Small intestine (tissue), 16 donors: ENCODE measurements at places on chromosomes 16 and 17. TPM values are rescaled to one million over a fixed set of nuclear protein-coding genes. Genes with fewer than 3 reads are reported as not detected.
A peak's percentile ranks its signal among the peaks of the same experiment; 100 is the strongest.

XAF1 gene
- 7.8 TPM for polyA plus RNA-seq

MYLK3 gene
- 0.04 TPM for polyA plus RNA-seq

MYO15A gene
- 0.64 TPM for polyA plus RNA-seq

TNS4 gene
- 3.0 TPM for polyA plus RNA-seq

CALB2 gene
- 3.3 TPM for polyA plus RNA-seq

NPIPB6 gene
- polyA plus RNA-seq, result not detected

GPT2 gene
- polyA plus RNA-seq, result 7.2 TPM

DNA sequence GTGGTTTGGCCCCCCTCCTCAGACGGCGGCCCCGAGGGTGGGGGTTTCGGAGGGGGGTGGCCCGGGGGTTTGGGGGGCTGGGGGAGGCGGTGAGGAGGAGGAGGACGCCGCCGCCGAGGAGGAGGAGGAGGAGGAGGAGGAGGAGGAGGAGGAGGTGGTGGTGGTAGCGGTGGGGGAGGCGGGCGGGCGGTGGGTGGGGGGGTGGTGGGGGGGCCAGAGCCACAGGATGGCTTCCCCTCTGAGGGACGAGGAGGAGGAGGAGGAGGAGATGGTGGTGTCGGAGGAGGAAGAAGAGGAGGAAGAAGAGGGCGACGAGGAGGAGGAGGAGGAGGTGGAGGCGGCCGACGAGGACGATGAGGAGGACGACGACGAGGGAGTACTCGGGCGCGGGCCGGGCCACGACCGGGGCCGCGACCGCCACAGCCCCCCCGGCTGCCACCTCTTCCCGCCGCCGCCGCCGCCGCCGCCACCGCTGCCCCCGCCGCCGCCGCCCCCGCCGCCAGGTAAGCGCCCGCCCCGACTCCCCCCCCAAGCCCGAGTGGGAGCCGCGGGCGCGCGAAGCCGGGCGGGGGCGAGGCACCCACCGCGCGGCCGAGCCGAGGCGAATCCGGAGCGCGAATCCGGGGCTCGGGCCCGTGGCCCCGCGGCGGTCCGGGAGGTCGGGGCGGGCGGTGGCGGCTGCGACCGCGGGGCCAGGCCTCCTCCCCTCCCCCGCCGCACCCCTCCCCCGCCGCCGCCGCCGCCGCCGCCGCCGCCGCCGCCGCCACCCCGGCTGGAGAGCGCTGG, 3.8 kb upstream of the CHD3 start:
- no peak for DNase-seq

DNA sequence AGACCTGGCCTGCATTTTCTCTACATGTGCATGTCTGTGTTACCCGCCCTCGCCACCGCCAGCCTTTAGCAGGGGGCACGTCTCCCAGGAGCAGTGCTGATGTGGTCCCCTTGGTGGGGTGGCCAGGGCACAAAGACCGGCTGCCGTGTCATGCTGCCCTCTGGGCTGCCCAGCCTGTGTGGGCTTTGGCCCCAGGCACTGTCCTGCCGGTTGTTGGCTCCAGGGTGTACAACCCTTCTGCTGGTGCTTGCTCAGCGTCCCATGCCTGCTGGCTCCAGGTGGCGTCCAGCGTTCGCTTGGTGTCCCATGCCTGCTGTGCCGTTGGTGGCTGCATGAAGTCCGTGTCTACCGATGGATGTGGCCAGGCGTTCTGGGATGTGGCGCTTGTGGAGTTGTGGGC, 4.1 kb downstream of the BAIAP2 start:
- no peak for DNase-seq

GRCh38 chr17:82297714-82298537, 19.5 kb downstream of the CD7 start:
- peak; percentile 62 for DNase-seq

DNA sequence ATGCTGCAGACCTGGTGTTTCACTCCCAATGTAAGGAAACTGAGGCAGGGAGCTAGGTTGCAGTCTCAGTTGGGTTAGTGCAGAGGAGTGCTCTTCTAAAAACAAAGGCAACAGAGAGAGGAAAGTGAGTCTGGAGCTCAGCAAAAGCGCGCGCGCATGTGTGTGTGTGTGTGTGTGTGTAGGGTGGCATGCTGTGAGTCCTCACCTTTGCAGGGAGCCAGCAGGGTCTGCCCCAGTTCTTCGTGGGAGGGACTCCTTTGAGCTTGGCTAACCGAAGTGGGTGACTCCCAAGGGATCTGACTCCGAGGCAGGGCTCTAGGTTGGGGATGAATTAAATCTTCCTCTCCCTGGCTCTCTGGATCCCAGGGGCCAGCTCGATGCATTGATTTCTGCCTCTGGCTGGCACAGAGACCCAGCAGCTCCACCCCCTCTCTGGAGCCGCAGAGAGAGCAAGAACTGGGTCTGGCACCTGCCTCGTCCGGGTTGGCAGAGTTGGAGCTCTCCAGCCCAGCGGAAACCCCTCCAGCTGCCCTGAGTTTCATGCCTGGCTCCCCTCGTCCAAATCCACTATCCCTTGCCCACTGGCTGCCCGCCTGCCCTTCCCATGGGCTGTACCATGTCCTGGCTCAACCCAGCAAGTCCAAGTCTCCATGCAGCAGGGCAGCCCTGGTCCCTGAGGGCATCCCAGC, 1.3 kb upstream of the BTBD17 start:
- no peak for DNase-seq

GRCh38 chr17:48385319-48385718, 44.7 kb downstream of the SKAP1 start:
- DNase-seq, result no peak

- DNase-seq, result no peak
Measured at GRCh38 chr17:8227238-8227581, 16.8 kb upstream of the AURKB start.

- DNase-seq, result no peak
Measured at GRCh38 chr17:28760601-28761562, 17.1 kb downstream of the TRAF4 start.

DNA sequence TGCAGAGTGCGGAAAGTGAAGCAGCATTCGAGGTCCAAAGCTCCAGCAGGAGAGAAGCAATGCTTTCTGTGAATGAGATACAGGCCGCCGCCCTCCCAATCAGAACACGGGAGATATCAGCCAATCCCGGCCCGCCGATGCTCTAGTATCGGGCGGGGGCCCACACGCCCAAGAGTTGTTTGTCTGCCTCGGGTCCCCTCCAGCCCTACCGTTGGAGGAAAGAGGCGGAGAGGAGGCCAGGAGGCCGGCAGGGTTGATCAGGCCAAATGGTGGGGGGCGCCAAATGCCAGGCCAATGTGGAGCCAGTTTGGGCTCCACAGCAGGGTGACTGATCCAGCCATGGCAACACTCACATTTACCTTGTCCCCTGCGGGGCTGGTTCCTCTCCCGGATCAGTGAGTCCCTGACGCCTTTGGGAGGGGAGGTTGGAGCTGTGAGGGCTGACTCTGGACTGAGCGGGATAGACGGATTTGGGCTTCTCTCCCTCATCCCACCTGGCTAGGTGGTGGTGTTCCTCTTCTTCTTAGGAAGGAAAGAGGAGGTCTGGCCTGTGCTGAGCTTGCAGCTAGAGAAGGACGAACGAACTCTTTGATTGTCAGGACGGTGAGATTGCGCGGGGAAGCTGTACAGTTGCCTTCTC, 10.4 kb upstream of the CUEDC1 start:
- DNase-seq, result no peak

GRCh38 chr17:65055708-65056638, 567 bp downstream of the GNA13 start:
- DNase-seq, result peak; percentile 56

- no peak for DNase-seq
Measured at GRCh38 chr17:67032382-67032781, 12.0 kb upstream of the CACNG1 start.

- DNase-seq, result no peak
Measured at GRCh38 chr17:29190592-29191207, 10.5 kb upstream of the MYO18A start.

DNA sequence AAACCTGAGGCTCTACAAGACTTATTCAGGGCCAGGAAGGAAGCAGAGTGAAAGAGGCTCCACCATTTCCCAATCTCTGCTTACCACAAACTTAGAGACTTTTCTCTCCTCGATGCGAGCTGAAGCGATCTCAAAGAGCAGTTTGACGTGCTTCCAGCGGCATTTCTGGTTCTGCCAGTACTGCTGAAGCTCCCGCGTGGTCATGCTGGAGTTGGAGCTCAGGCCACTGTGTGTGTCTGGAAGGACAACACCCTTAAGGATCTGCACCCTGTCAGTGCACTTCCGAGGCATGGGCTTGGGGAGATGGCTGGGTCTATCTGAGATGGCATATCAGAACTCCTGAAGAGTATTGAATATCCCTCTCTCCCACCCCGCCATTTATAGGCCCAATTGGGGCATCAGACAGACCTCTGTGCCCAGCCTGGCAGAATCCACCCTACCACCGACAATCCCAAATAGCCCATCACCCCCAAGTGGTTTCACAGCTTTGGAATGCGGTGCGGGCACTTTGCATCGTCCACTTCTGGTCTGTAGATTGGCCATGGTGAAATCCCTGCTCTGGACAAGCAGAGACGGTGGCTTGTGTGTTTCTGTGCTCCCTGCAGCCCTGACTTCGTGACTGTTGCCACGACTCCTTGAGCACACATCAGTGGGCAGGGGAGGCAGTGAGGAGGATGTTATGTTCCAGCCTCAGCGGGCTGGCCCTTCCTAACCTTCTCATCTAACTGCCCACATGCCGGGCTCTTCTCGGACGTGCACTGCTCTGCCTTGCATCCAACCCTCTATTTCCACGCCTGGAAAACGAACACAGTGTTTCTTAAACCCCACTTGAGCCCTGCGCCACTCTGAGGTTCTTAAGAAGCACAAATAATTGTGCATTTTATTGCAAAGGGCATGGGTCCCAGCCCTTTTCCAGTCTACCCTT, 5.2 kb downstream of the SNX20 start:
- DNase-seq, result no peak

GRCh38 chr17:2688351-2689342, 22.9 kb downstream of the CLUH start:
- DNase-seq, result peak; percentile 20

DNA sequence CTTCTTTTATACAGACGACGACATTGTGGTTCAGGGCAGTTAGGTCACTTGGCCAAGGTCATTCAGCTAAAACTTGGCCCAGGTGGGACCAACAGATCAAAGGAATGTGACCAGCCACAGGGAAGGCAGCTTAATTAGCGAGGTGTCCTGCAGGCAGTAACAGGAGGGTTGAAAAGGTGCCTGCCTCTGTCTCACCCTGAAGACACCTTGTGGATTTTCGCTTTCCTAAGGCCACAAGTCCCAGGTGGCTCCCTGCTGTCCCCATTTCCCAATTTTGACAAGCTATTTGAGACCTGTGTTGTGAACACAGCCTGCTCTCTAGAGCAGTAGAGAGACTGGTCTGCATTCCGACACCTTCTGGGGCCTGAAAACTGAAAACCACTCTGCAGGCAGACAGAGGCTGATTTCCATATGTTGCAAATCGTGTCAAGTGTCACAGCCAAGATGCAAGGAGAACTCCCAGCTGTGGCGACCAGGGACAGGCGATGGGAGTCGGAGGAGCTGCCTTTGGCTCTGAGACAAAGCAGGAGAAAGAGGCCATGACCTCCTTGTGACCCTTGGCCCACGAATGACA, 593.1 kb upstream of the CDH5 start:
- DNase-seq, result no peak

DNA sequence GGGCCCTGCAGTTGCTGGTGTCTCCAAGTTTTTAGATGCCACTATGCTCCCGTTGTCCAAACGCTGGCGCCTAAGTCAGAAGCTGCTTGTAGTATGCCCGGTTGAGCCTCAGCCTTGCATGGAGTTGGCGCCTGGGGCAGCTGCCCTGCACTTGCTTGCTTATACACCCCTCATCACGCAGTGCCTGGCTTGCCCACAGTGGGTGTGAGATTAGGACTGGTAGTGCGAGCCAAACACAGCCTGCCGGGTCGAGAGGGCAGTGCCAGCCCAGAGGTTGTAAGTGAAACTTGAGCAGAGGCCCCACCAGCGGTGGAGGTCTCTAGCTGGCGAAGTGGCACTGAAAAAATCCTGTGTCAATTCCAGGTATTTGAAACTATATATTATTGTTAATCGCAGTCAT, 90.3 kb downstream of the ITFG1 start:
- DNase-seq, result no peak

GRCh38 chr17:330993-331701, 21.5 kb downstream of the RPH3AL start:
- no peak for DNase-seq

DNA sequence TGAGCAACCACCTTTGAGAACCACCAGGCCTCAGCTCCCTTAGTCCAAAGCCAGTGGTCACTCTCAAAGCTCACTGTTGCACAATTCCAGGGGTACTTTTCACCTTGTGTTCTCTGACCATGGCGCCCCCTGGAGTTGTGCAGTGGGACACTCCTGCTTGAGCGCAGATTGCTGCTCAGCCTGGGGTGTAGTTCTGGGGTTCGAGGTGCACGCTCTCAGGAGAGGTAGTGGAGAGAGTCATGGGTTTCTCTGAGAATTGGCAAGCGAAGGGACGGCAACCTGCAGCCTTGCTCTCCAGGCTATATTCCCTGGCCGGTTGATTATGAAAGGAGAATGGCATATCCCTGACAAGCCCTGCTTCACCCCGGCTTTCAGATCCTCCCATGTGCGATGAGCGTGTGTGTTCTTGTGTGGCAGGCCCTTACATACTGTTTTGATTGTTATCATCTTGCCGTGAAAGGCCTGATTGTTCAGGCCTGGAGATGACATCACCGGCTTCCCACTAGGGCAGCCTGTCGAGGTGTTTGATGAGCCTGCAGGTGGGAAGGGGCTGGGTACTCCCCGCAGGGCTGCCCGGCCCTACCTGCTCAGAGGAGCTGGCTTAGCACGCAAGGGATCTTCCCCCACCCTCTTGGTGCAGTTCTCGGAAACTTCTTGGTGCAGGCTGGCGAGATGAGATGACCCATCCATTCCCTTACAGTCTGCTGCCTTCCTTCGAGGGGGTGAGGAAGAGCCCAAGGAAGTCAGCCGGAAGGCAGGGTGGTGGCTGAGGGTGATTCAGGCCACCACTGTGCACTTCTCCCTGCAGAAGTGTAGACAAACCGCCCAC, 431.2 kb downstream of the SLC39A11 start:
- DNase-seq, result peak; percentile 45

- peak; percentile 6 for DNase-seq
Measured at GRCh38 chr17:52157603-52158449, 688 bp downstream of the CA10 start.

GRCh38 chr17:66357037-66357436, 54.6 kb downstream of the PRKCA start:
- no peak for DNase-seq
